ENCODE measurements at places on chromosomes 13 and 19.

DNA sequence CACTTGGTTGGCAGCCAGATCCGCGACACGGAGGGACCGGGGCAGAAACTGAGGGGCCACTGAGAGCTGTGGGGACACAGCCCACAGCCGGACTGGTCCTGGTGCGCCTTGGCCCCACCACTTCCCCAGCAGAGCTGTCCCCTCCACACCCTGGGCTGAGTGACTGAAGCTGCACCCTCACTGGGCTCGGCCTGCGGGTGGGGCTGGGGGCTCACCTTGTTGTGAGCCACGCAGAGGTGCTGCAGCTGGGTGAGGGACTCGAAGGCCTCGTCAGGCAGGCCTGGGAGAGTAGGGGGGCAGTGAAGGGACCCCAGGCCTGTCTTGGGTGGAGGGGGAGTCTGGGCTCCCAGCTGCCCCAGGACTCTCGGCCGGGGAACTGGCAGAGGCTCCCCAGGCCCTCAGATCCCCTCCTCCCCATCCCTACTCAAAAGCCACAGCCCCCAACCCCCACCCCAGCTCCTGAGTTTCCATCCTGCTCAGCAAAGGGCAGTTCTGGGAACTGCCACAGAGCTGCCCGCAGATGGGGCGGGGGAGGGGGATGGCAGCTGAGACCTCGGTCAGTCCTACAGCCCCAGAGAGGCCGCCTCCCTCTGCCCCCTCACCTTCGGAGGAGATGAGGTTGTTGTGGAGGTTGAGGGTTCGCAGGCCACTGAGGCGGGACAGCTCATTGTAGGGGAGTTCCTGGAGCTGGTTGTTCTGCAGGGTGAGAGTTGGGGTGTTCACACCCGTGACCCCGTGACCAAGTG, 2.3 kb downstream of the PODNL1 start:
- DNase-seq = no peak

- DNase-seq = peak; percentile 52
Observed at GRCh38 chr19:2455851-2456570, 748 bp downstream of the LMNB2 start.

DNA sequence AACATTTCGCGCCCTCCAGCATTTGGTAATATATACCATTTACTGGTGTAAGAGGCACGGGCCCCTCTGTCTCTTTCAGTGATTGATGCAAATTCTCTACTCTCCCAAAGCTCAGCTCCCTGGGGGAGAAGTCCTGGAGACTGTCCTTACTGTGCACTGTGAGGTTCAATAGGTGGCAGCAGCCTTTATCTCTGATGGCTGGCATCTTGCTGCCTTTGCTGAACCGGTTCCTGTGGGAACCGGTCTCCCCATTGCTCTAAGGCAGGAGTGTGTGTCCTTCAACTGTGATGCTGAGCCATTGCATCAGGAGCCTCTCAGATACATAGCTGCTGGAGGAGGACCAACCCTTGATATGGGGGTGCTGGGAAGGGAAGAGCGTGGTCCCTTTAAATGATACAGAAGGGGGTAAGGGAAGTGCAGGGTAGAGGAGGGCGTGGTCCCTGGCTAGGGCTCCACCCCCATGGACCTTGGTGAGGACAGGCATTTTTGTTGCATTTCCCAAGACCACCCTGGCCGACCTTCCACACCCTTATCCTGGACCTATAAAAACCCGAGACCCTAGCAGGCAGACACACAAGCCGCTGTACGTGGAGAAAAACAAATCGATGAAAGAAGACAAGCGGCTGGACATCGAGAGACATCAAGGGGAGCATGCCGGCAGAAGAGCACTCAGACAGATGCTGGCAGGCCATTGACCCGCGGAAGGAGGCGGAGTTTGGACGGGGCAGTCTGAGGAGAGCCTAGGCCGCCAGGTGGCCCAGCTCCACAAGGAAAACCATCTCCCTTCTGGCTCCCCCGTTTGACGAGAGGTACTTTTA, 41.1 kb upstream of the GTF3A start:
- DNase-seq = no peak

DNA sequence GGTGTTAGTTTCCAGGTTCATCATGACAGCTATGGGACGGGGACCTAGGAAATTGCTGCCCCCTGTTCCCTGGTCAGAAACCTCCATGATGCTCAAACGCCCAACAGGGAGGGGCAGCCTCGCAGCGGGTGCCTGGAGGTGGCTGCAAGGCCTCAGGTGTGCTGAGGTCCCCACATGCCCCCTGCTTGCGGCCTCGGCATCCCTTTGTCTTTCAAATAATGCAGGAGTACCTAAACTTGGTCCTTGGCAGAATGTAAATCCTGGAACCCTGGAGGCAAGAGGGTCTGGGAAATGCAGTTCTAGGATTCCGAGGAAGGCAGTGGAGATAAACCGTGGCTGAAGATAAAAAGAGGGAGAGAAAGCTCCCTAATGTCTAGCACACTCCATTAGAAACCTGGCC, 52.4 kb downstream of the SKA3 start:
- no peak for DNase-seq

- DNase-seq = peak; percentile 51
Observed at GRCh38 chr13:25971459-25972145, 80.2 kb downstream of the SHISA2 start.

GRCh38 chr13:74644229-74644628, 510.0 kb upstream of the KLF12 start:
- no peak for DNase-seq

DNA sequence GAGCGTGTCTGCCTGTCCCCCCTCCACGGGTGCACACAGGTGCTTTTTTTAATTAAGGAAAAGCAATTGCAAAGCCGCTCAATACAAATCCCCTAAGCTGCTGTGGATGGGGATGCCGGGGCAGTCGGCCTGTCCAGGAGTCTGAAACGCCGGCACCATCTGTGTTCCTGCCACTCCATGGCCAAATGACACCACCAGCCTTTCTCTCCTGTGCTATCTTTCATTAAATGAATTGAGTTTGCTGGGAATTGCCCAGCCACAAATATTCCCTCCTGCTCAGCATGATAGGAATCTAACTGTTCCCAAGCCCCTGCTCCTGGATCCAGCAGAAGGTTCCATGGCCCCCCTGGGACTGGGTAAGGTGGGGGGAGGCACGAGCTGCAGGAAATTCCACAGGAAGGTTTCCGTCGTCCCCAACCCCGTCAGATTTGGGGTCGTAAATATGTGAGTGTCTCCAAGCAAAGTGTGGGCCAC, 139.2 kb downstream of the KDM4B start:
- DNase-seq = no peak

DNA sequence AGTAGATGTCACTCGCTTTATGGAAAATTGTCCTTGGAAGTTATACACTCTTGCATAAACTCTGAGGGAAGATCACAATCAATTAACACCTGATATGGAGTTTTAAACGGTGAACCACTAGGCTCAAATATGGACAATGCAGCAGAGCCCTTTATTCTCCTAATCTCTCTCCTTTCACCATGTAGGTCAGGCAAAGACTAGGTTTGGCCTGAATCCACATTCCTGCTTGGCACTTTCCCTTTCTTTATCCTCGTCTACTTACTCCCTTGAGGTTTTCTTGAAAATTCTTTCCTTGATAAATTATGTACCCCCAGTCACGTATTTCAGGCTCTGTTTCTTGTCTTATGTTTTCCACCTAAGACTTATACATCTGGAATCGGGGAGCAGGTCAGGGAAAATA, 751.7 kb downstream of the DACH1 start:
- DNase-seq = no peak

- no peak for DNase-seq
Observed at GRCh38 chr13:105441051-105441750, 1094.3 kb downstream of the EFNB2 start.

- DNase-seq = no peak
Observed at GRCh38 chr13:44463759-44464158, 90.1 kb downstream of the SERP2 start.

DNA sequence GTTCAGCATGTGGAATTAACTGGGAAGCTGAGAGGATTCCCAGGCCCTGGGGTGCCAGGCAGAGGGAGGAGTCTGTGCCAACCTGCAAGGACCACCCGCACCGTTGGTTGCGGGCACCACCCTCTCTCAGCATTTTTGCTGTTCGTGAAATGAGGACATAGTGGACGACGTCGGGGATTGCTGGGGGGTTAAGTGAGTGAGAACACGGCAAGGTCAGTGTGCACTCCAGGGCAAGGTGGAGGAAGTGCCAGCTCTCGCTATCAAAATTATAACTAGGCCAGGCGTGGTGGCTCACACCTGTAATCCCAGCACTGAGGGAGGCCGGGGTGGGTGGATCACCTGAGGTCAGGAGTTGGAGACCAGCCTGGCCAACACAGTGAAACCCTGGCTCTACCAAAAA, 2.2 kb downstream of the FXYD3 start:
- no peak for DNase-seq

DNA sequence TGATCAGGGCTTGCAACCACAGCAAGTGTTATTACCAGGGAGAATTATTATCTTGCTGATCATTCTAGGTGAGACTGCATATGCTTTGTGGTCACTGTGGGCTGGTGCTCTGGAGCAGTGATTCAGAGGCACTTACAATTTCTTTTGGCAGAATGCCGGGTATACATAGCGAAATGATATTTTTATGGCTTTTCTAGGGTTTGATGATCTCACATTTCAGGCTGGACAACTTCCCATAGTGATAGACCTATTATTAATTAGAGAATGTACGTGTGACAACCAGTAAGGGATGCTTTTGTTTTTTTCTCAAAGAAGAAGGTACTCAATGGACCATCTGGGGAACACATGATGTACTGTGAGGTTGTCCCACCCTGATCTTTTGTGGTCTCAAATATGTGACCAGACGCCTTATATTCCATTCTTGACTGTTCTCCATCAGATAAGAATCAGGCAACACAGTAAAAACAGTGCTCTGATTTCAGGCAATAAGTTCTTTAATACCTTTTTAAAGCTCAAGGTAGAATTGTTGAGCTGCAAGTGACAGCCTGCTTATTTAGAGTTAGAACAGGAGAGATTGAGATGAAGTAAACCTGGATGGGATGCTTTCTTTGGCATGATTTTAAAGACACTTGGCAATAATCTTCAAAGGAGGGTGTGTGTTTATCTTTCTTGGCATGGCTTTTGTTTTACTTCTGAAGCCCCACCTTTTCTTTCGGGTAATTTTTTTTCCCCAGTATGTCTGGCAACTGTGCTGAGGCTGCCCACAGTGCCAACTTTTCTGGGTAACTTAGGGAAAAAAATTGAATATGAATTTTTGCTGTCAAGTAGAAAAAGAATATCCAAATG, 27.4 kb upstream of the SCEL start:
- DNase-seq = no peak

Measured in activated T-cell treated with anti-CD3 and anti-CD28 coated beads, Interleukin-2, amount 50 U/mL, for 1 hour (primary cell).